Dermis blood vessel endothelial cell (primary cell): ENCODE measurements at places on chromosomes 4 and X.

GRCh38 chr4:16032396-16032770 lies 51.4 kb downstream of the PROM1 start:
- no peak for DNase-seq

DNA sequence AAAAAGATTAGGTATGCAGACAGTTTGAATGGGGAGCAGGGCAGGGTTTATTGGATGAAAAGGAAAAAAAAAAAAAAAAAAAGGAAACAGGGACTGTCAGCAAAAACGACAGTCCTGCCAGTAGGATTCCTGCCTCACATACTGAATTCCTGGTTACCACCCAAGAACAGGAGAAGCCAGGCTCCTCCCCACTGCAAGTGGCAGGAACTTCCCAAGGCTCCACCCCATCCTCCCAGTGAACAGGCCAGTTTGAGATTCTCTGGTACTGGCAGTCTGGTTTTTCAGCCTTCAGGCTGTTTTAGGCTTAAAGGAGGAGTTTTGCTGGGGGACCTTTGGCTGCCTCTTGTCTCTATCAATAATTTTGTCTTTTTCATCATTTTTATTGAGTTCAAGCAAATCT lies 360.0 kb upstream of the CXorf51A start:
- no peak for DNase-seq

DNA sequence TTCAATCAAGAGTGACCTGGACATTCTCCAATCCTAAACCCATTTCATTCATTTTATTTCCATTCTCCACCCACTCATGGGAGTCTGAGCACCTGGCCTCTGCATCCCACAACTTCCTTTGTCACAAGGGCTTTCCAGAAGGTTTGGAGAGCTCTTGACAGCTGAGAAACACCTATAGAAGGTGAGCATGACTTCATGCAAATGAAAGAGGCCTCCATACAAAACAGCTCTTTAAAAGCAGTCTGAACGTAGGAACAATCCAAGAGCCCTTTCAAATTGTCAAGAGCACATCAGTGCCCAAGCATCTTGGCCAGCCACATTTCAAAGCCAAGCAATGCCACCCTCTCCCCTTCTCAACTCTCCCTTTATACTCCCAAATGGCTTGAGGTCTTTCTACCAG lies 74.9 kb upstream of the RAP2C start:
- DNase-seq: no peak

DNA sequence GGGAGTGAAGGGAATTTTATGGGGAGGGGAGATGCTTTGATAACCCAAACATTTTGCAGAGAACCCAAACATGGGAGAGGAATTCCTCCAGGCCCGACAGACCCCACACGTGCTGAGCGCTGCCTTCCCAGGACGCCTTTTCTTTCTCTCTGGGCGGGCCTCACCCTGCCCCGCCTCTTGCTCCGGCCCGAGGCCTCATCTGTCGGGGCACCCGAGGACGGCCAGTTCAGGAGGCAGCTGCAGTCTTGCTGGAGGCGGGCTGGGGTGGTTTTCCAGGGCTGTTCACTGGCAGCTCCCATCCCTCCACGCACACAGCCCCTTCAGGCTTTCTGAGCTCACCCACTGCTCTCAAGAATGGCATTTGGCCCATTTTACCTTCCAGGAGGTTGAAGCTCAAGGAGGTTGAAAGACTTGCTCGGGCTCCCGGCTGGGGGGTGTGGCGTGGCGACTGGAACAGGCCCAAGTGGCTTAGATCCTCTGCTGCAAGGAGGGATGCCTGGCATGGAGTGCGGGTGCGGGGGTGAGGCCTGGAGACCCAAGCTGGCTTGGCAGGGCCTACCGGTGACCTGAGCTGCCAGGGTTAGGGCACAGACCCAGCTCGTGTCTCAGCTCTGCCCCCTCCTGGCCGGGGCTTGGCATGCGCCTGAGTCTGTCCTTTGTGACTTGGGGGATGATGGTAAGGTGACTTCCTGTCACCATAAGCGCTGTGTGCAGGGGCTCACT lies 99.2 kb downstream of the PSAPL1 start:
- peak; percentile 64 for DNase-seq

DNA sequence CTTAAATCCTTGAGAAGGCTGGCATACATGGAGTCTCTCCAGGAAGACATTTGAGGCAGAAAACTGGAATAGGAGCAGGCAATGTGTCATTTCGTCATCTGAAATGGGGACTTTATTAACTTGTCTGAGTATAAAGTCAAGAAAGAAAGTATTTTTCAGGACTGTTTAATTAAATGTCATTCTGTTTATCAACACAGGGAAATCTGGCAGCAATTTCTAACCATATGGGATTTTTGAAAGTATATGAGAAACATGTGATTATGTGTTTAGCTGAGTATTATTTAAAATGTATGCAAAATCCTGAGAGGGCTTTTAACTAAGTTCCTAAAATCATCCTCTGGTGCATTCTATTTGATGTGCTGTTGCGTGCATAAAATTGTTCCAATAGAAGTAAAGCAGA lies 3.9 kb upstream of the FAM9A start:
- DNase-seq: no peak

GRCh38 chrX:106208154-106208553 lies 40.0 kb downstream of the PWWP3B start:
- DNase-seq: no peak

- no peak for DNase-seq
These were observed 466 bp upstream of the SLC39A8 start for GRCh38 chr4:102345795-102346100.

- DNase-seq: no peak
These were observed 255 bp upstream of the CNOT6L start for GRCh38 chr4:77819404-77819842.

DNA sequence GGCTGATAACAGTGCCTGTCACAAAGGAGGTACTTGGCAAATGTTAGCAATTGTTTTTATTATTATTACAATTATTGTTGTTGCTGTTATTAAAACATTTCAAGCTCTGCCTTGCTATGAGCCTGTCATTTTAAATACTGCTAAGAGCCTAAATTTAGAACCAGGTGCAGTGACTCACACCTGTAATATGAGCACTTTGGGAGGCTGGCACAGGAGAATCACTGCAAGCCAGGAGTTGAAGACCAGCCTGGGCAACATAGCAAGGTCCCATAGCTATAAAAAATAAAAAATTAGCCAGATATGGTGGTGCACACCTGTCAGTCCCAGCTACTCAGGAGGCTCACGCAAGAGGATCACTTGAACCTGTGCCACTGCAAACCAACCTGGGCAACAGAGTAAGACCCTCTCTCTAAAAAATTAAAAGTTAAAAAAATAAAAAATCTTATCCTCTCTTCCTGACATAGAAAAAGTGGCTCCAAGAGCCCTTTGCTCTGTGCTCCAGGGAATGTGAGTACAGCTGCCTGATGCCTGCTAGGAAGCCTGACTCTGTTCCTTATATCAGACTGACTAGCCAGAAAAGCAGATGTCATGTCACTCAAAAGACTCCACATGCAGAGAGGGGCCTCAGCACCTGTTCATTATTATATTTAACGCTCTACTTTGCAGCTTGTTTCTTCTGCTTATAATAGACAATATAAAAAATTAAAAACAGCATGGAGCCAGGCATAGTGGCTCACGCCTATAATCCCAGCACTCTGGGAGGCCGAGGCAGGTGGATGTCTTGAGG lies 234.0 kb downstream of the OPHN1 start:
- no peak for DNase-seq

DNA sequence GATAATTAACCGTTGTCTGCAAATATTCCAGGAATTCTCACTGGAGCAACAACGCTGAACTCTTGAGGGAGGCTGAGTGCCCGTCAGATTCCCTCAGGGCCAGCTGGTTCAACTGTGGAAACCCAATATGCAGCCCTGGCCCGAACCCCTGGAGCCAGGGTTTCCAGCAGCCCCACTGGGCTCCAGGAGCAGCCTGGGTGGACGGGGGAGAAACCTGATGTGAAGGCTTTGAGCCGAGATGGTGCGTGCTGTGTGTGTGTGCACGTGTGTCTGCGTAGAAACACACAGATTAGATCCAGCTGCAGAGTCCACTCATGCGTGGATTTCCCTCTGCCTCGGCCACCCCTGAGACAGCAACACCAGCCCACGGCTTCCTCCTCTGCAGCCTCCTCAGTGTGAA lies 19.4 kb upstream of the SLC25A6 start:
- DNase-seq: no peak

DNA sequence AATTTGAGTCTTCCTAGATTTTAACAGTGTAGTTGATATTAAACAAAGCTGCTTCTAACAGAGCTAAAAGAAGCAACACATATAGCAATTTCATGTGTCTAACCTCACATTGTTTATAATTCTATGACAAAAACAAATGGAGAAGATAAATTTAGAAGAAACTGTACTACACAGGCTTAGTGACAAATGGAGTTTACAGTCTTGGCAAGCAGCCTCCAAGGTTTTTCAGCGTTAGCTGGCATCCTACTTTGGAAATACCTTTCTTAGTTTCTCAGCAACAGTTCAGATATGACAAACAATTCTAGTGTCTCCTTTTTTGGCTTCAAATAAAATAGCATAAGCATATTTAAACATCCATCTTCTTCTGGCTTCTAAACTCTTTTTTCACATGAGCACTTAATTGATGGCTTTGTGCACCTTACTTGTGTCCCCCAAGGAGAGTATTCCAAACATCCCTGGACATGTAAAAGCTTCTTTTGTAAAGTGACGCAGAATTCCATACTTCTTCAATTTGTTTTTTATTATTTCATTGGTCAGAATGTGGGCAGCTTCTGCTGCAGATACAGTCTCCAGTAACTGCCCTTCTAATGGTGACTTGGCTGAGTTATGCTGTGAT lies 249.8 kb downstream of the ANTXR2 start:
- DNase-seq: no peak

DNA sequence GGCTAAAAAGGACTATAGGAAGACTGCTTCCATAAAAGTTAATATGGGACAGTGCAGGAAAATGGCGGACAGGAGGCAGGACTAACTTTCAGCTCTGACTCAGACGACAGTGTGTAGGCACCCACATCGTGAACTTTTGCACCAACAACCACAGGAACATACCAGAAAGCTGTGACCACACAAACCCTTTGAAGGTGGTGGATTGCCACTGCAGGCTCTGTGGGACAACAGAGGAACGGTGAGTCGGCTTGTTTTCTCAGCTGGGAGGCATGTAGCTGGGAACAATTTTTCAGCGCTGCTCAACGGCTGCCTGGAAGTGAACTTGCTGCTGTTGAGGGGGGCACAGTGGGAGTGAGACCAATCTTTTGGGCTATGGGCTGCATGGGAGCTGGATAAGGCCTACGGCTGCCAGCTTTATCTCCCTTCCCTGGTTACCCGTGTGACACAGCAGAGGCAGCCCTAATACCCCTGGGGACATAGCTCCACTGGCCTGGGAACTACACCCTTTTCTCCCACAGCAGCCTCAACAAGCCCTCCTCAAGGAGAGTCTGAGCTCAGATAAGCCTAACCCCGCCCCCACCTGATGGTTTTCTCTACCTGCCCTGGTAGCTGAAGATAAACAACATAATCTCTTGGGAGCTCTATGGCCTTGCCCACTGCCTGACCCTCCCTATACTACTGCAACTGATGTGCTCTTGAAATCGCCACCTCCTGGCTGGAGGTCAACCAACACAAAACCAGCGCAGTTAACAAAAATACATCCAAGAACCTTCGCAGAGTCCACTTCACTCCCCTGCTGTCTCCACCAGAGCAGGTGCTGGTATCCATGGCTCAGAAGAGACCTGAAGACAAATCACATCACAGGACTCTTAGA lies 1537.0 kb downstream of the C4orf33 start:
- no peak for DNase-seq

DNA sequence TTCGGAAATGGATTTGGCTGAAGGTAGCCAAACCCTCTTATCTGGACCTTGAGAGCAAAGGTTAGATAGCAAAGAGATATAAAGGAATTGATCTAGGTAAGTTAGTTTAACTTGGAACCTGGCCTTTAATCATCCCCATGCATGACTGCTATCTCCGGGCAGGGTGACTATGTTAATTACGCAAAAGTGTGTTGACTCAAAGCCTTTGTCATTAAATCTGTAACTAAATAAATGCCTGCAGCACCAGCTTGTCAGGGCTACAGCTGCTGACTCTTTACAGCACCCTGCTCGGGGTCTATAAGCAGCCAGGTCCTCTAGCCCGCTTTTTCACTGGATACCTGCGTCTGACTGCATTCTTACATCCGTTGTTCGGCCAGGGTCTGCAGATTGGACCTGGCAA lies 201.7 kb downstream of the TBCK start:
- no peak for DNase-seq

DNA sequence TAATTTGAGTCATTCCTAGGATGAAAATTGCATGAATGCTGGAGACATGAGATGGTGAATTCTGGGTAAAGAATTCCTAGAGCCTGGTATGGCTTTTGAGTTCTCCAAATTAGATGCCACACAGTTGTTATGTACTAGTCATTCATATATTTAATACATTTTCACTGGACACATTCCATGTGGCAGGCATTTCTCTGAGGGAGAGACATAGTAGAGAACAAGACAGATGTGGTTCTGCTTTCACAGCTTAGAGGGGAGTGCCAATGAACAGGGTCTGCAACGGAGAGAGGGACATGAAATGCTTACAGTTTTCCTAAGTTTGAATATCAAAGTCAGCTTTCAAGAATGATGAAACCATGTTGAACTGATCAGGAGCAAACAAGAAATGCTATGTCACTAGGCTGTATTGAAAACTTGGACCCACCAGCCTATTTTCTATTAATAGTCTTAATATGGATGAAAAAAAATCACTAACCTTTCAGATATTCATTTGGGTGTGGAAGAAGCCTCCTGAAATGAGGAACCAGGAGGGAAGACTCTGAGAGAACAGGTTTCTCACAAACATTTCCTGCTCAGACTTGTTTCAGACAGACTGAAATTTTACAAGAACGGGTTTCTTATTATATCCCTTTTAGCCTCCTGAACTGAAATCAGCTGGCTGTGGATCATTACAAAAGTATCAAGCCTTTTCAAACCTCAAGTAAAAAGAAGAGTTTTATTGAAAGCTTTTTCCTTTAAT lies 276.0 kb upstream of the TET2 start:
- no peak for DNase-seq

- no peak for DNase-seq
These were observed 346.6 kb downstream of the CENPC start for GRCh38 chr4:67198727-67199126.

- no peak for DNase-seq
These were observed 801.3 kb downstream of the PCDH18 start for GRCh38 chr4:136731025-136731424.

GRCh38 chrX:9349572-9350494 lies 115.0 kb upstream of the TBL1X start:
- DNase-seq: peak; percentile 8

- peak; percentile 59 for DNase-seq
These were observed 21.7 kb upstream of the SEC24B start for GRCh38 chr4:109411964-109412363.

- DNase-seq: no peak
These were observed 296.8 kb downstream of the DCTD start for GRCh38 chr4:182620111-182620980.

DNA sequence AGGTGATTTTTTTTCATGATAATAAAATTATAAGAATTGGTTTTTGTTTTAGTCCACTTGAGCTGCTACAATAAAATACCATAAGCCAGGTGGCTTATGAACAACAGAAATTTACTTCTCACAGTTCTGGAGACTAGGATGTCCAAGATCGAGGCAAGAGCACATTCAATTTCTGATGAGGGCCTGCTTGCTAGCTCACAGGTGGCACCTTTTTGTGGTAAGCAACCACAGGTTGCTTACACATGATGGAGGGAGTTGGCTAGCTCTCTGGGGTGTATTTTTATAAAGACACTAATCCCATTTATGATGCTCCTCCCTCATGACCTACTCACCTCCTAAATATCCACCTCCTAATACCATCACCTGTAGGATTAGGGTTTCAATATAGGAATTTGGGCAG lies 1248.5 kb upstream of the TENM3 start:
- DNase-seq: no peak

GRCh38 chr4:10706236-10706635 lies 21.7 kb upstream of the CLNK start:
- peak; percentile 59 for DNase-seq
